Naive B cell (primary cell): ENCODE measurements at places on chromosomes 2 and 18.

GRCh38 chr2:72149556-72150156 lies 2.0 kb upstream of the CYP26B1 start:
- no peak for DNase-seq

GRCh38 chr2:150705357-150705756 lies 217.9 kb upstream of the RND3 start:
- DNase-seq, result no peak

- DNase-seq, result no peak
Measured at GRCh38 chr2:84477886-84478285, 18.8 kb upstream of the SUCLG1 start.

- no peak for DNase-seq
Measured at GRCh38 chr18:27005589-27005988, 140.1 kb upstream of the AQP4 start.

- no peak for DNase-seq
Measured at GRCh38 chr2:135257383-135258090, 205.4 kb downstream of the RAB3GAP1 start.

DNA sequence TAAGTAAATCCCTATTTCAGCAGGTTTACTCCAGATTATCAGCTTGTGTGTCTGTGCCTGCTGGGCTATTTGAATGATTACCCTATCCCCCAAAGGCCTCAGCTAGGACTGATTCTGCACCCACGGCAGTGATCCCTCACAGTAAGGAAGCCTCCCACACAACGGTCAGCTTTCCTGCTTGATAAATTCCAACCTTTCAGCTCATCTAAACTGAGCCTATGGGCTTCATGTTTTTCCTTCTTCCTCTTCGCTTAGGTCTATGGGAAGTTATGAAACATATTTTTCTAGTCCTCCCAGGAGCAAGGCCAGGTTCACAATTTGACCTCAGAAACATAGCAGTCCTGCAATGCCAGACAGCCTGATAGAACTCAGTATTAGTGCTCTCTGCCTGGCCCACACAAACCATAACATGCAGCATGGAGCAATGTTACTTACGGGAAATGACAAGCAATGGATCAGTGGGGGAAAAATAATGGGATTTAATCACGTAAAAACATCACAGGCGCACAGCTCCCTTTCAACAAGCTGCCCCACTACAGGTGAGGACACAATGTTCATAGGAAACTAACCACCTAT lies 170.9 kb downstream of the ZNF521 start:
- DNase-seq, result no peak

GRCh38 chr2:222180619-222181018 lies 118.2 kb downstream of the PAX3 start:
- no peak for DNase-seq

DNA sequence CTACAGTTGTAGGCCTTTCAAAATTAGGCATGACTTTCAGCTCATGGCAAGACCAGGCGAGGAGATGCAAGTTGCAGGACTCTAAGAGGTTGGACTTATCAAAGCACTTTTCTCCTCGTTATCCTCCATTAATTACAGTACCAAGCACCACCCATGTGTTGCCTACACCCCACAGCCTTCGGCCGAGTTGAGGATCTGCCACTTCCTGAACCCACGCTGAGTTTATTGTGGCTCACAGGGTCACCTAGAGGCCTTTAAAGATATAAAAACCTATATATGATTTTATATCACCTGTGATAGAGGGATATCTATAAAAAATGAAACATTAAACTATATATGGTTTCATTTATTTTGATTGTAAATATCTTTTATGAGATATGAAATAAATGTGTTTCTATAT lies 2.6 kb downstream of the UGT1A10 start:
- no peak for DNase-seq

- DNase-seq, result no peak
Measured at GRCh38 chr2:43073401-43073825, 153.0 kb downstream of the ZFP36L2 start.

DNA sequence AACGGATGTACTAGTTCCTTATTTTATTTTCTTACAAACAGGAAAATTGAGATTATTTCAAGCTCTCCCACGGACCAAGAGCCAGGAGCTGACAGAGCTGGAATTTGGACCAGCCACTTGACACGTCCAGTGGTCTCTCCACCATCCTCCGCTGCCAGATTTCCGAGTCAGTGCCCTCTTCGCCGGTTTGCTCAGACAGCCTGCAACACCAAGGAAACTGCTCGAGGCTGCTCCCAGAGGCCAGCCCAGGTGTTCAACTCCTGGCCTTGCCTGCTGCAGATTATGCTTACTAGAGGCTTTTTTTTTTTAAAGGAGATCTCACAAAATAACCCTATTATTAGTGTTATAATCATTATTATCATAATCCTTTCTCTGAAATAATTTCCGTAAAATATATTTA lies 779.8 kb downstream of the RNF144A start:
- no peak for DNase-seq

- no peak for DNase-seq
Measured at GRCh38 chr18:37481072-37481471, 84.5 kb downstream of the CELF4 start.

GRCh38 chr2:151891566-151892194 lies 63.5 kb upstream of the ARL5A start:
- DNase-seq, result no peak

DNA sequence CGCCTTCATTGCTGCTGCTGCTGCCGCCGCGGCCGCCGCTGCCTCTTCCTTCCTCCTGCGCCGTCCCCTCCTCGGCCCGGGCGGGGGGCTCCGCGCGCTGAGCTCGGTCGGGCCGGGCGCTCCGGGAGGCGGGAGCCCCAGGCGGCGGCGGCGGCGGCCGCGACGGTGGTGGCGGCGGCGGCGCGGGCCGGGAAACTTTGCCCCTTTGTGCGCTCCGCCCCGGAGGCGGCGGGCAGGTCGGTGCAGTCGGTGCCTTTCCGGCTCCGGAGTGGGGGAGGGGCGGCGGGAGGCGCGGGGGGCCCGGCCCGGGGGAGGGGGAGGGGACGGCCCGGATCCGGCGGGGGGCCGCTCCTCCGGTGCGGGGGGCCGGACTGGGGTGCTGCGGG lies 205 bp downstream of the TET3 start:
- DNase-seq, result no peak

DNA sequence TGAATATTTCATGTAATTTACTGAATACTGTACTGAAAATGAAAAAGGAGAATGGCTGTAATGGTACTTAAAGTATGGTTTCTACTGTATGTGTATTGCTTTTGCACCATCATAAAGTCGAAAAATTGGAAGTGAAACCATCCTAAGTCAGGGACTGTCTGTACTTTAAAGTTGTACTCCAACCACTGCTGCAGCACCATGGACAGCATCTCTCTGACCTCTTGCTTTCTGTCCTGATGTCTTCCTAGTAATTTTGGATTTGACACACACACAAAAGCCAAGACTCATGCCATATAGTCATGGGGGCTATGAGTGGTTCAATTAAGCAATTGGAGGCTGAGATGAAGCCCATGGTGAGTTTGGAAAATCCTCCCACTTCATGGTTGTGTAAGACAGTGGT lies 256.3 kb upstream of the PKDCC start:
- DNase-seq, result no peak

DNA sequence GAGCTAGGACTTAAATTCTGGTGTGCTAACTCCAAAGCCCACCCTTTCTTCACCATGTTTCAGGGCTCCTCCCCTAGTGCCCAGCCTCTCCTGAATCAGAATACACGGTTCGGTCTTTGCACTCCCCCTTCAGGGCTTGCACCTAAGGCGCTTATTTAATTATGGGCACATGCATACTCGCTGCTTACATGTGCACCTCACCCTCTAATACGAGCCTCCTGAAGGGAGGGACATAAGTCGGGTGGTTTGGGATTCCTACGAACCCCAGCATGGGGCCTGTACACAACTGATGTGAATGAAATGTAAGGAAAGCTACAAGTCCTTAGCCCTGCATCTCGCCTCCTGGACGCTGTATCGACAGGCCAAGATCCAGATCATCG lies 435 bp downstream of the IFT172 start:
- no peak for DNase-seq

DNA sequence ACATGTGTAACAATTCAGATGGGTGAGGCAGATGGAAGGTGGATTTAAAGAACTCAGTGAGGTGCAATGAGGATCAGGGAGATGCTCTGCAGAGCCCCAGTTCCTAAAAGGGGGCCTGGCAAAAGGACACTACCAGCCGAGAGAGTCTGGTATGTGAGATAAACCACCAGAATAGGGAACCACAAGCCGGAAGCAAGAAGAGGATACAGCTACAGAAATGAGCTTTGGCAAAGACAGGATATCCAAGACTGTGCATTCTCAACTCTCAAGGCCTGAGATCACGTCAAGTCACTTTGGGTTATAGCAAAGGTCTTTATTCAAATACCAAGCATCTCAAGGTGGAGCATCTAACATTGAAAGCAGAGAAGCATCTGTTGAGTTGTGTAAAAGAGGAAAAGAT lies 293.5 kb downstream of the ARHGAP15 start:
- DNase-seq, result peak; percentile 18

- no peak for DNase-seq
Measured at GRCh38 chr2:52934920-52935640, 832.5 kb upstream of the CHAC2 start.

GRCh38 chr2:140863713-140864112 lies 1267.1 kb downstream of the LRP1B start:
- no peak for DNase-seq

DNA sequence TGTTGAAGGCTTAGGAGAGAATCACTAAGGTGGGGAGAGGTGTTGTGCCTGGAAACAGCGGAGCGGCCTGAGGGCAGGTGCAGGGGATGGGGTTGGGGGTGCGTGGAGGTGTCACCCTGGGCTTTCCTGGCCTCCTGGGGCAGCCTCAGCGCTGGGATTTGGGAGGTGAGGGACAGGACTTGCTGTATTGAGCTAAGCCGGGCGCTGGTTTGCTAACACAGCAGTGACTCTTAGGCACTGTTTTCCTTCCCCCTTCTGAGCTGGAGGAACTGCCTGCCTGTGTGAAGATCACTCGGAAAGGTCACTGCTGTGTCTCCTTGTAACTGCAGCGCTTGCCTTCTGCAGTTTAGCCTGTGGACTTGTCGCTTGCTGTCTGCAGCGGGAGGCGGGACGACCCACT lies 21.2 kb downstream of the PRELID3A start:
- no peak for DNase-seq

- no peak for DNase-seq
Measured at GRCh38 chr2:176158186-176158591, 1.1 kb downstream of the HOXD3 start.

DNA sequence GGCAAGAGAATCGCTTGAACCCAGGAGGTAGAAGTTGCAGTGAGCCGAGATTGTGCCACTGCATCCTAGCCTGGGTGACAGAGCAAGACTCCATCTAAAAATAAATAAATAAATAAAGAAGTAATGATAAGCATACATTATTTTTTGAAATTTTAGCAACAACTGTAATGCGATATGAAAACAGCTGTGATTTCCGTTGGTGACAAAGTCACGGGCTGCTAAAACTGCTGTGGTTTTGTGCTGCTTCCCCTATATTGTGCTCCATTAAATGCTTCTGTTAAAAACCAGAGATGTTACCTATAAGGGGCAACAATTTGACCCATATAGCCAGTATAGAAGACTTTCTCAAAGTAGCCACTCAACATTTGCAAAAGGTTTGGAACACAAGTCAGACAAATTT lies 8.3 kb downstream of the TRIM54 start:
- peak; percentile 17 for DNase-seq

DNA sequence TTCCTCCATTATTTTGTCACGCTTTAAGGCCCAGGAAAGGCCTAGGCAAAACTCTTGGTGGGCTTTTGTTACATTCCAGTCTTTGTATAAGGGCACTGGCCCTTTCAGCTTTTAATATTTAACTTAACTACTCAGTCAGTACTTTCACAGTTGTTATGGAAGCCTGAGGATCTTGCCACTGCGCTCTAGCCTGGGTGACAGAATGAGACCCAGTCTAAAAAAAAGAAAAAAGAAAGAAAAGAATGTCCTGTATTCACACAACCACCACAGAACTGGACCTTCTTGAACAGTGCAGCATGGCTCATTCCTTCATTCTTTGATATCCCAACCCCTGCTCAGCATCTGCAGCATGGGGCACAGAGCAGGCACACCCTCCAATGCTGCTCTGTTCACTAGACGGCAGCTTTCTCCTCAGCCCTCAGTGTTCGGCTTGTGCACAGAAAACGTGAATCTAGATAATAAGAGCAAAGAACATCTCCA lies 93.4 kb upstream of the MSH2 start:
- DNase-seq, result no peak

- no peak for DNase-seq
Measured at GRCh38 chr2:200454927-200455801, 54.7 kb downstream of the KCTD18 start.

- no peak for DNase-seq
Measured at GRCh38 chr2:181378491-181378890, 78.7 kb upstream of the ITGA4 start.
